ENCODE measurements at places on chromosomes 7 and 10.

GRCh38 chr7:51308265-51308664, 8.3 kb downstream of the COBL start:
- DNase-seq, result no peak

- no peak for DNase-seq
These were observed 3.8 kb upstream of the STN1 start for GRCh38 chr10:103921750-103922195.

DNA sequence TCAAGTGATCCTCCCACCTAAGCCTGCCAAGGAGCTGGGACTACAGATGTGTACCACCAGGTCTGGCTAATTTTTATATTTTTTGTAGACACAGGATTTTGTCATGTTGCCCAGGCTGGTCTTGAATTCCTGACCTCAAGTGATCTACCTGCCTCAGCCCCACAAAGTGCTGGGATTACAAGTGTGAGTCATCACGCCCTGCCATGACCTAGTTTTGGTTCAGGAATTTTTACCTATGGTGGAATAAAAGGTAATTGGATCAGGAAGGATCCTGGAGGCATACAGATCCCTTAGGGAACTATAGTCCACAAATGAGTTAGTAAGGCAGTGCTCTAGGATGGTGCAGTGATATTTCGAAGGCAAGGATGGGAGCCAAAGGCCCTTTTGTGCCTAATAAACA, 717.9 kb downstream of the PHTF2 start:
- no peak for DNase-seq

DNA sequence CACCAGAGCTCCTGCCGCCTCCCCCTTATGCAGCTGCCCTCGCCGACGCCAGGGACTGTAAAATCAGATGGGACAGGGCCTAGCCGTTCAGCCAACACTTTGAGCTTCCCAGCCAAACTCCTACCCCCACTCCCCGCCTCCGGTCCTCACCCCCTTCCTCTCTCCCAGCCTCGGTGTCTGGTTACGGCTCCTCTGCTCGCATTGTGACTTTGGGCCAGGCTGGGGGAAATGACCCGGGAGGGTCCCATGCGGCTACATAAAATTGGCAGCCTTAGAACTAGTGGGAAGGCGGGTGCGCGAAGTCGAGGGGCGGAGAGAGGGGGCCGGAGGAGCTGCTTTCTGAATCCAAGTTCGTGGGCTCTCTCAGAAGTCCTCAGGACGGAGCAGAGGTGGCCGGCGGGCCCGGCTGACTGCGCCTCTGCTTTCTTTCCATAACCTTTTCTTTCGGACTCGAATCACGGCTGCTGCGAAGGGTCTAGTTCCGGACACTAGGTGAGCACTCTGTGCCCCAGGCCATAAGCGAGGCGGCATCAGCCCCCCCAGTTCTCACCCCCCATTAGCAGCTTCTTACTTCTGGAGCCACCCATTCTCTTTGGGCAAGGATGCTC, at the start of gene KAZALD1:
Gene KAZALD1, plus strand, starts transcription at position 366 of the 608 bp plus-strand sequence. CDS start 604 bp downstream, outside the sequence.
- DNase-seq, result no peak

DNA sequence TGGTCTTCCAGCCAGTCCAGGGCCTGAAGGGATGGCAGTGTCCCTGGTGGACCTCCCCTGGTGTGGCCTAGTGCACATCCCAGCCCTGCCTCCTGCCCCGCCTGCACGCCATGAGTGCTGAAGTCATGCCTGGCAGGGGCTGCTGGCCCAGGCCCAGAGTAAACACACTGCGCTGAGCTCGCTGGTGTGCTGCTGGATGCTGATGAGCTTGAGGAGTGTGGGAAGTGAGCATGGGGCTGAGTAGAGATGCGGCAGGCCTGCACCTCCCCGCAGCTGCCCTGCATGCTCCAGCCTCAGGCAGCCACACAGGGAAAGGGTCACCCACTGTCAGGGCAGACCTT, 43.2 kb downstream of the HTRA1 start:
- DNase-seq, result no peak

- peak; percentile 25 for DNase-seq
These were observed 157.4 kb downstream of the ST7 start for GRCh38 chr7:117110480-117111315.

- DNase-seq, result no peak
These were observed 132.1 kb downstream of the KLF6 start for GRCh38 chr10:3652886-3653285.

- DNase-seq, result no peak
These were observed 141.0 kb downstream of the PTEN start for GRCh38 chr10:88004451-88004850.

DNA sequence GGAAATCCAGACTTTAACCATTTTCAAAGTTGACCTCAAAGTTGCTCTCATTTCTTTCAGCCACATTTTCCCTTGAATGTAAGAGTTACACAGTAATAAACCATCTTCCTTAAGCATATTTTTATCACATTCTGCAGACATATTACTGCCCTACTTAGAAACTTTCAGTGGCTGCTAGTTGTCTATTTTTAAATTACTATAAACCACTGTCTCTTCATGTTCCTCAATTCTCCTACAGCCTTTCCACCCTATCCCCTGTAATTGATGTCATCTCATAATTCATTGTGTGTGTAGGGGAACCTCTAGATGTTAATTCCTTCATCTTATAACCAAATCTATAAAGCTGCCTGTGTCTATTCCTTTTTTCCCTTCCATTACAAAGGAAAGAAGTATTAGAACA, 78.1 kb upstream of the STRIP2 start:
- no peak for DNase-seq

DNA sequence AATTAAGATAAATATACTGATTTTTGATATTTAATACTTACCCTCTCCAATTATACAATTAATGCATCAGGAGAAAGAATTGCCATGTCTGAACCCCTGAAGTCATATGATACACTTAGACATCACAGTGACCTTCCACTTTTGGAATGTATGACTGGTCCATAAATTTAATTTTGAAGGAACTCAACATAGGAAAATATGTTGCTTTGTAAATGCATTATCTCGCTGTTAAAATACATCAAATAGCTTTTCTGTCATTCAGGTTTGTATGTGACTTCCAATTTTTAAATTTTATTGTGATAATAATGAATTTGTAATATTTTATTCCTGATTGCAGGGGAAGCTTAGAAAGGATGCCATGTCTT, 631.9 kb upstream of the ANKRD30A start:
- no peak for DNase-seq

- no peak for DNase-seq
These were observed 44.6 kb downstream of the MTERF1 start for GRCh38 chr7:91835826-91836368.

- no peak for DNase-seq
These were observed 10.7 kb downstream of the PEX1 start for GRCh38 chr7:92517631-92518030.

- DNase-seq, result peak; percentile 55
These were observed at the start of gene AOAH for GRCh38 chr7:36723951-36724664. AOAH (minus strand) TSS chr7:36724494; CDS start chr7:36724148, 346 bp downstream.
